ENCODE measurements at places on chromosomes 4 and X.

DNA sequence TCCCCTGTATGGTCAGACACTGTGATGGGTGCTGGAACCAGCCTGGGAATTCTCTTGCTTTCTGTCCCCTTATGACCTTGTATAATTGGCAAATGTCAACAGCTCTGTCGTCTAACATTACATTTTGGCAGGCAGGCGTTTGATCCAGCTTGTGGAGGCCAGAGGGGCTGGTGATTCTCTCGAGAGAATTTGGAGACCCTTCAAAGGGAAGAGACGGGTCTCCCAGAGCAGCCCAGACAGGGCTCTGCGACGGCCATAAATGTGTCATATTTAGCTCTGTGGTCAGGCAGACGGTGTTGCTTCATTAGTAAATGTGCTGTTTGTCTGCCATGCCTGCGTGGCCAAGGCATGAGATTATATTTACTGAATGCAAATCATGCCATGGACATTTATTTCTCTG lies 68.7 kb downstream of the SORCS2 start:
- DNase-seq, result no peak

GRCh38 chr4:124943145-124943889 lies 230.8 kb upstream of the ANKRD50 start:
- no peak for DNase-seq

DNA sequence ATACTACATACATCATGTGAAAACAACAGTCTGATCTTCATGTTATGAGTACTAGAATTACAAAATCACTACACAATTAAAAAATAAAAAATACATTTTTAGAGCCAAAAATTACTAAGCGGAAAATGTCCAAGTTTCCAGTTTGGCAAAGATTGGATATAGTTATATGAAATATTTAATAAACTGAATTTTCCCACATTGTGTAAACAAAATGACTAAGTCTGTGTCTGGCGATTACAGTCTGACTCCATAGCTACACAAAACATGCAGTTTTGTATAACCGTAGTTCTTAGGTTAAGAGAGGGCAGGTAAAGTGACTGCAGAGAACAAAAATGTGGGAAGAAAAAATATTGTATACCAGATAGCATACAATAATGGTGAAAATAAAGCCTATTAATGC lies 59.2 kb upstream of the TMEM47 start:
- DNase-seq, result no peak

DNA sequence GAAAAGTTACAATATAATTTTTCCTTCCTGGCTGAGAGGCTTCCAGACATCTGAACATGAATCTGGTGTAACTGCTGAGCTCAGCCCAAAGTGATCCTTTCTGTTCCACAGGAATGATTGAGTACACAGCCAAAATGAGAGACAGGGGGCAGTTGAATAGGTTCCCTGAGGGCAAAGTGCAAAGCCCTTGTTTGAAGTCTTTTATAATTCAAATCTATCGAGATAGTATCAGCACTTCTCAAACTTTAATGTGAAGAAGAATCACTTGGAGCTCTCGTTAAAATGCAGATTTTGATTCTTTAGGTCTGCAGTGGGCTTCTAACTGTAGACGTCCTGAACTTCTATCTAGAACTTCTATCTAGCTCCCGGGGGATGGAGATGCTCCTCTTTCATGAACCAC lies 54.4 kb upstream of the BMP2K start:
- no peak for DNase-seq

GRCh38 chr4:148118633-148119032 lies 323.6 kb downstream of the NR3C2 start:
- DNase-seq, result no peak

DNA sequence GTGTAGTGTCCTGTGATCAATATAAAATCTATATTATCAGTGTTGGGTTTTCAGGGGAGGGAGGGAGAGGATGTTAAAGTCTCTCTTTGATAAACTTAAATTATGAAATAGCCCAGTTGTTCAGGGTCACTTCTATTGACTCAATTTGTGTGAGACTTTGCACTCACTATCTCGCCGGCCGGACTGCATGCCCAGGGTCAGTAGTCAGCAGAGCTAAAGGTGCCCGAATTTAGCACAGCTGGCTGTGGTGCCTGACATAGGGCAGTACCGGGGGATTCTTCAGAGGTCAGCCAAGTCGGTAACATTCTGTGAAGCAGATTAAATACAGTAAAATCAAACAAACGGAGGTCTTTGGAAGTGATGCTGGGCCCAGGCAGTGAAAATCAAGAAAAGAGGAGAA lies 19.2 kb downstream of the GABRQ start:
- DNase-seq, result no peak

GRCh38 chr4:95524729-95525128 lies 24.0 kb downstream of the UNC5C start:
- no peak for DNase-seq

GRCh38 chr4:185786422-185786821 lies 25.6 kb downstream of the SORBS2 start:
- no peak for DNase-seq

- no peak for DNase-seq
Observed at GRCh38 chr4:35252866-35253265, 991.4 kb downstream of the ARAP2 start.

GRCh38 chrX:141214196-141214595 lies 28.1 kb downstream of the SPANXC start:
- no peak for DNase-seq

DNA sequence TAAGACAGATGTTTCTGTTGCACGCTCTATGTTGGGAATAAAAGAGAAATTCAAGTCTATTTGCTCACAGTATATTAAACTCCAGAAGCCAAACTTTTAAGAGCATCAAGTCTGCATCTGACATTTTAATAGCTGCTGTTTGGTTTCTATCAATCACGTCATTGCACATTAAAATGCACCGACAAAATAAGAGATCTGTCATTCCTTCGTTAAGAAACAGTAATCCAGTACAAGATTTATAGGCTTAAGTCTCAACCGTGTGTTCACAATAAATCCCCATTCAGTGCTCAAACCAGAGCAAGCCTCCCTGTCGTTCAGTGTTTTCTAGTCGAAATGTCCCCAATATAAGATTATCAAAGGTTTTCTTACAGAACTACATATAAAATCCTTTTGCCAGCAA lies 89.0 kb upstream of the BMPR1B start:
- DNase-seq, result no peak

GRCh38 chr4:109985993-109986974 lies 73.6 kb downstream of the EGF start:
- no peak for DNase-seq

GRCh38 chrX:69374569-69374968 lies 129.6 kb upstream of the NALF2 start:
- DNase-seq, result no peak

DNA sequence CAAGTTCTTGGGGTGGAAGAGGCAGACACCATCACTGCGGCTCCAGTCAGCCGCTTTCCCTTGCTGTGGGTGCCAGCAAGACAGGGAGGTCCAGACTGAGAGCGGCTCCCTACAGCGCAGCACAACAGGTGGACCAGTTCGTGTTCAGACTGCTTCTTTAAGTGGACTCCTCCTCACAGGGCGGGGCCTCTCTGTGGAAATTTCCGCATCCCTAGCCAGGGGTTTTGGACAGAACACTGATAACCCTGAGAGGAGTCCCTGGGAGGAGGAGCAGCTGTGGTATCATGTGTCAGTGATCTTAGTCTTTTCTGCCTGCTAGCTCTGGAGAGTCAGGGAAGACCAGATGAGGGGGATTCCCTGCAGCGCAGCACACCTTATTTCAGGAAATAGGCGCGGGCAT lies 48.5 kb downstream of the MAGEC2 start:
- no peak for DNase-seq

GRCh38 chr4:133775881-133776280 lies 425.7 kb downstream of the PABPC4L start:
- no peak for DNase-seq

GRCh38 chrX:34559325-34559724 lies 97.8 kb downstream of the TMEM47 start:
- no peak for DNase-seq

DNA sequence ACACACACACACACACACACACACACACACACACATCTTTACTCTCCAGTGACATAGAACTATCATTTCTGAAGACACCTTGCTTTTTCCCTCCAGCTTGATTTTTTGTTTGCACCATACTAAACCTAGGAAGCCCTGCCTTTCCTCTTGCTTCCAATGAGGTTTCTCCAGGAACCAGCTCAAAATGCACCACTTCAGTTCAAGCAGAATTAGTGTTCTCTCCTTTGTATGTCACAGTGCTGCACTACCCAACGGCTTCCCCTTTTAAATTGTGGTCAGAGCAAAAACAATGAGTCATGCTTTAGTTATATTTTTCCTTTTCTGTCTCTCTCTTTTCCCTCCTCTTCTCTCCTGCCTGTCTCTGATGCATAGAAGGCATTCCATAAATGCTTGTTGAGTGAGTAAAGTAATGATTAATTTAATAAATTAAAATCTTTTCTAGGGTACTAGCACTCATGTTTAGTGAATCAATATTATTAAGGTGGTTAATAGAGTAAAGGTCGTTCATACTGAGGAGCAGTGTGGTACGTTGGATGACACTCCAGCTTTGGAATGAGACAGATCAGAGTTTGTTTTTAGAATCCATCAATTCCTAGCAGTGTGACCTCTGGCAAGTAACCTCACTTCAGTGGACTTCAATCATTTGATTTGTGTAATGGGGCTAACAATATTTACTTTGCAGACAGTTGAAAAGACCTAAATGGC lies 5.9 kb downstream of the RTL3 start:
- DNase-seq, result no peak

DNA sequence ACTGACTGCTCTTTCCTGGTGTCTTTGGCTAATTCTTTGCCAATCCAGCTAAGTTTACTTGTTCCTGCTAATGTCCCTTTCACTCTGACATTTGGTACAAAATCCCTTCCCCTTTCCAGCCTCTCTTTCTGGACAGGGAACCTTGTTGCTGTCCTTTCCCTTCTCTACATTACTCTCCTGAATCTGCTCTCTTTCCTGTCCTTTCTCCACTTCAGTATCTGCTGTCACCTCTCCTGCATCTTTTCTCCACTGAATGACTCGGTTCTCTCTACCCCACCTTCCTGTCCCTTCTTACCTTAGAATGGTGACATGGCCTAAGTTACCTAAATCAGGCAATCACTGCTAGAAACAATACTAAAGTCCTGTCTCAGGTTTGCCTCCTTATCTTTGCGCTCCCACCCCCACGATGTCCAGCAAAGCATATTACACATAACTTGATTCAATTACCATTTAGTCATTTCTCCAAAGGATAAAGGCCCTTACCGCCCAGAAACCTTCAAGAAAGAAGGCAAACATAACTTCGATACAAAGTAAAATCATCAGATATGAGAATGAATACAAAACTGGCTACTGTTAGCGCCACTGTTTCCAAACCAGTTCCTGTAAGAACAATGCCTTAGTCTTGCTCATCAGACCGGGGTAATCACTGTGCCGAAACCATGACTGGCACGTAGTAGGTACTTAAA lies 890 bp downstream of the BOD1L1 start:
- DNase-seq, result no peak

DNA sequence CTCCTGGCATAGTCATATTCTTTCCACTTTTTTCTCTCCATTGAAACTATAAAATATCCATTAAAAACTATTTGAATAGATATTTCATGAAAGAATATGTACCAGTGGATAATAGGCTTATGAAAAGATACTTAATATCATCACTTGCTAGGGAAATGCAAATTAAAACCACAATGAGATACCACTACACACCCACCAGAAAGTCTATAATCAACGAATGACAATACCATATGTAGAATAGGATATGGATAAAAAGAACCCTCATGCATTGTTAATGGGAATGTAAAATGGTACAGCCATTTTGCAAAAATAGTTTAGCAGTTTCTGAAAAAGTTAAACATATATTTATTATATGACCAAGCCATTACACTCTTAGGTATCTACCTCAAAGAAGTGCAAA lies 218.7 kb upstream of the GPC4 start:
- no peak for DNase-seq

GRCh38 chr4:147683188-147683591 lies 773 bp downstream of the PRMT9 start:
- no peak for DNase-seq

DNA sequence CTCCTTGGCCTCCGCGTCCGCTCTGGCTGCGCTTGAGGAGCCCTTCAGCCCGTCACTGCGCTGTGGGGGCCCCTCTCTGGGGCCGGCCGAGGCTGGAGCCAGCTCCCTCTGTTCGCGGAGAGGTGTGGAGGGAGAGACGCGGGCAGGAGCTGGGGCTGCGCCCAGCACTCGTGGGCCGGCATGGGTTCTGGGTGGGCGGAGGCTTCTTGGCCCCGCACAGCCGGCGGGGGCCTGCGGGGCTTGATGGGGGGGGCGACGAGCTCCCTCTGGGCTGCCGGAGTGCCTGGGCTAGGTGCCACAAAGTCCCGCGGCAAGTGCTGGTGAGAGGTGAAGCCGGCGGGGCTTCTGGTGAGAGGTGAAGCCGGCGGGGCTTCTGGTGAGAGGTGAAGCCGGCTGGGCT lies 61.9 kb downstream of the ANKRD50 start:
- DNase-seq, result no peak

GRCh38 chr4:10179957-10180602 lies 63.5 kb upstream of the WDR1 start:
- DNase-seq, result no peak

- DNase-seq, result no peak
Observed at GRCh38 chrX:78456909-78457308, 129.5 kb upstream of the CYSLTR1 start.

GRCh38 chr4:11469650-11470437 lies 41.1 kb upstream of the HS3ST1 start:
- no peak for DNase-seq

GRCh38 chrX:85907316-85907715 lies 140.0 kb downstream of the CHM start:
- no peak for DNase-seq

- no peak for DNase-seq
Observed at GRCh38 chr4:1412376-1413203, 6.3 kb upstream of the NKX1-1 start.

- no peak for DNase-seq
Observed at GRCh38 chr4:79678472-79679202, 270.6 kb upstream of the GK2 start.

DNA sequence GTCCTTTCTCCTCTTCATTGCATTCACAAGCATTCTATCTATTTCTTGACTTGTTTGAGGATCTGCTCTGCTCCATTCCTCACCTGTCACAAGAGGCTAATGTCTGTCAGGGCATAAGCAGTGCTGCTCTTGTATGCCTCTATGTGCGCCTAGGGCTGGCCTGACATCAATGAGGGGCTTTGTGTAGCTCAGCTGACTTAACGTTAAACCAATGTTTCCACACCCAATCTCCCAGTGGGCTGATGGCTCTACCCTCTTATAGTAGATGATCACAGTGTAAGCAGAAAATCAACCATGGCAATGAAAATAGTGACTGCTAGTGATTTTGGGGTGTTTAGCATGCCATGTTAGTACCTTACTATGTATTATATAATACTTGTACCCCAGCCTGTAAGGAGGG lies 139.0 kb downstream of the UNC5C start:
- DNase-seq, result no peak

GRCh38 chr4:47705326-47705981 lies 132.4 kb downstream of the CORIN start:
- DNase-seq, result no peak

- DNase-seq, result no peak
Observed at GRCh38 chr4:168394556-168394955, 76.0 kb upstream of the DDX60 start.

All from stimulated activated CD8-positive, alpha-beta memory T cell treated with anti-CD3 and anti-CD28 coated beads, Interleukin-15, amount 100 ng/mL, for 4 hours (primary cell).